ENCODE measurements at places on chromosomes 16 and 17. TPM values are rescaled to one million over a fixed set of nuclear protein-coding genes. Genes with fewer than 3 reads are reported as not detected.

- DNase-seq = no peak
Measured at GRCh38 chr16:72657791-72658190, 390.1 kb downstream of the ZFHX3 start.

DNA sequence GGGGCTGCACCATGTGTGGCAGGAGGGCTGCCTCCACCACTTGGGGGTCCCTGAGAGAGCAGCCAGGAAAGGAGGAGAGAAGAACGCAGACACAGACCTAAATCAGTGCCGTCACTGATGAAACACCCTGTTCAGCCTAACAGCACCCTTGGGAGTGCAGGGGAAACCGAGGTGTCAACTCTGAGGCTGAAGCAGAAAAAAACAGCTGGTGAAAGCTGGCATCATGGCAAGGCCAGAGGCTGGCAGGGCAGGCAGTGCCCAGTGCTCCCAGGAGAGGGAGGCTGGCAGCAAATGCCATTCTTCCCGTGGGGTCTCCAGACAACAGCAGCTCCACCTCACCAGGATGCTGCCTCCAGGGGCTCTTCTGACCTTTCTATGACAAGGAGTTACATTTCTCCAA lies 23.1 kb downstream of the SPHK1 start:
- DNase-seq = no peak

GRCh38 chr17:45314741-45315647 lies 1.8 kb downstream of the MAP3K14 start:
- DNase-seq = no peak

Gene MAP3K3
- 48.8 TPM for total RNA-seq

DNA sequence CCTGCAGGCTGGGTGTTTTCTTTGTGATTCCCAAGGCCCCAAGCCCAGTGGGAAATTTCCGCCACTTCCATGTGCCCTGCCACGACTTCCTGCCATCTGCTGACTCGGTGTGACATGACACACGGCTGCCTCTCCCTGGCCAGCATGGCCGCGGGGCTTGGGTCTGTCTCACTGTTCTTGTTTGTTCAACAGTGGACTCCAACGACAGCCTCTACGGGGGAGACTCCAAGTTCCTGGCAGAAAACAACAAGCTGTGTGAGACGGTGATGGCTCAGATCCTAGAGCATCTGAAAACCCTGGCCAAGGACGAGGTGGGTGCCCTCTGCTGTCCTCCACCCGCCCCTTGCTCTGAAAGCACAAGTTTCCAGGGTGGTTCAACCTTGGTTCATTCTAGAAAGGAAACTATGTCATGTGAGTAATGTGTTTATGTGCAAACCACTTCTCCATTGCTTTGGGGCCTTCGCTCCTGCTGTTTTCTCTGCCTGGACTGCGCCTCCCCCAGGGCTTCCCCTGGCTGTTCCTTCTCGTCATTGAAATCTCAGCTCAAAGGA lies 26.8 kb downstream of the KNOP1 start:
- no peak for DNase-seq

DNA sequence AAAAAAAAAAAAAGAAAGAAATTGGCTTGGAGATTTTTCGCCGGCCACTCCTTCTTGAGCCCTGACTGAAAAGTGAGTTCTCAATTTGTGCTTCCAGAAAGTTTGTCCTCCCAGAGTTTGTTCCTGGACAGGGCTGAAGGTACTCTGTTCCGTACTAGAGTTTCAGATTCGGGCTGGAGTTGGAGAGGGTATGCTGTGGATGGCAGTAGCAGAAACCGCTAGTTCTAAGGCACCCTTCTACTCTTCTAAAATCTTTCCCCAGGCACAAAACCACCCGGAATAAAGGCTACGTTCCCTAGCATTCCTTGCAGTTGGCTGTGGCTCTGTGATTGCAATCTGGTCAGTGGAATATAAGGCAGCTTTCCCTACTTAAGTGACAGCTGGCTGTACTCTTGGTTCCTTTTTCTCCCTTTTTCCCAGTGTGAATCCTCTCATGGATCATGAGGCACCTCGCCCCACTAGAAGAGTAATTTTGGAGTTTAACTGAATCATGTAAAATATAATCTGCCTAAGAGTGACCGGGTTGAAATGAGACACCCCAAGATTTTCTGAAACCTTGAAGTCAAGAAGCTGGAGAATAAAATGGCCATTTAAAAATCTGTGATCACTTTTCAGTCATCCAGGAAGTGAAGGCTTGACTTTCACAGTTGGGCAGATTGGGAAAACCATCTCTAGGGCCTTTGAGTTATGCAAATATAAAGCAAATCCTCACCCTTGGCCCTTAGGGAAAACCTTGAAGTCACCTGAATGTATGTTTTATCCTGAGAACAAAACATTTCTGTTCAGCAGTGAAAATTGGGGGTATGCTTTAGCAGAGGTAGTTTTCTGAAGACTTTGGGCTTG lies 901 bp upstream of the HEATR6 start:
- no peak for DNase-seq

DNA sequence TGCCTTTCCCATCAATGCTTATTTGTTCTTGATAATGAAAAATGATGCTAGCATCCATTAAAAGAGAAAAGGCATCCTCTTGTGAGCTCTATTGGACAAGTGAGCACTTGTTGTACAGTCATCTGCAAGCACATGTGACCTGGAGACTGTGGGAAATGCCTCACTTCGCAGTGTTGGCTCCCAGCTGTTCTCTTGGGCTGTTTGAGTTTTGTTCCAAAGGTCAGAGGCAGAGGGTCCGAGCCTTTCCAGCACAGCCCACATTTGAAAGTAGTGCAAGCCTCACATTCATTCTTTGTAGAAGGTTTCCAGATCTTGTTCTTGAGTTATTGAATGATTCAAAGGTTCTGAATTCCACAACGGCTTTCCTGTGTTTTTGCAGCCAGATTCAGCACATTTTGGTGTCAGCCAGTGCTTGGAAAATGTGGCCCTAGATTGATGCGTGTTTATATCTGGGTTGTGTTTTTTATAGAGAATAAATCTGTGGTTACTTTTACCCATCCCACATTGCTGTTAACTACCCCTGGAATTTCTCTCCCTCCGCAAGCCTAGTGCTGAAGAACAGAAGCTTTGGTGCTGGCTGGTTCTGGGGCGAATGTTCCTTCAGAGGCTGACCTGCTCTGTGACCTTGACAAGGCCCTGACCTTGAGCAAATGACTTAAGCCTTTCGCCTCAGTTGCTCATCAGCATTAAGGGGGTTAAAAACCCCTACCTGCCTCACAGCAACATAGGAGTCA lies 49.8 kb downstream of the CDH1 start:
- no peak for DNase-seq

Gene DNAH3
- 0.10 TPM for total RNA-seq

GRCh38 chr16:49554681-49555080 lies 181.1 kb downstream of the C16orf78 start:
- no peak for DNase-seq

- no peak for DNase-seq
Measured at GRCh38 chr17:20938988-20939615, 103.7 kb downstream of the USP22 start.

- DNase-seq = no peak
Measured at GRCh38 chr16:53744449-53744848, 40.5 kb downstream of the FTO start.

- no peak for DNase-seq
Measured at GRCh38 chr16:24611310-24611709, 71.9 kb downstream of the RBBP6 start.

Gene CMTM1
- total RNA-seq = 6.4 TPM

Measured in mesenteric fat pad (tissue), 1 donor.